ENCODE measurements at places on chromosomes 5 and 9. TPM values are rescaled to one million over a fixed set of nuclear protein-coding genes. Genes with fewer than 3 reads are reported as not detected.

DNA sequence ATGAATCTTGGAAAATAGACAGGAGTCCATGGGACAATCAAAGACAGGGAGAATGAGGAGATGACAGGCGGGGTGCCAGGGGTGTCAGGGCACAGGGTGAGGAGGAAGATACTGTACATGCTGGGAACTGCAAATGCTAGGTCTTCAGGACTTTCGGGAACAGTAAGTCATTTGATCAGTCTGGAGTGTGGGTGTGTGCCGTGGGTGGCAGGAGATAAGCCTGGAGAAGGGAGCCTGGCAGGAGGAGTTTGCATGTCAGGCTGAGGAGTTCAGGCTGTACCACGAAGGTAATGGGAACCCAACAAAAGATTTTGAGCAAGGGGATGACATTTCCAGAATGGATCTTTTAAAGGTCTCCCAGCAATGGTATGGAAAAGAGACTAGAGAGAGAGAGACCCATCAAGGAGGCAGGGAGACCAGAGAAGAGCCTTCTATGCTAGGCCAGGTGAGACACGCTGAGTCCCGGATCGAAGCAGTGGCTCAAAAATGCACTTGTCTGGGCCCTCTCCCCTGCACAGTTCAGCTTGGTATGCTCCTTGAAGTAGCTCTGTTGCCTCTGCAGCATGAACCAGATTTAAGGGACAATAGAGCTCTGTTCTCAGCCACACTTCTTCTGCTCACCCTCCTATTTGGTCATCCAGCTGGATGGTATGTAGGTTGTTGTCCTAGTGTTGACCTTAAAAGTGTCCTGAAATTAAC, 77.0 kb upstream of the FER start:
- no peak overlapping the region for H3K4me3 ChIP-seq
- no peaks in the 10 kb centered on the region for H3K4me1 ChIP-seq
- H3K27me3 ChIP-seq = no peaks in the 10 kb centered on the region
- no peak for DNase-seq
- H3K36me3 ChIP-seq = no peaks in the 10 kb centered on the region

- H3K27ac ChIP-seq = no peak overlapping the region
- DNase-seq = no peak
- H3K4me1 ChIP-seq = no peaks in the 10 kb centered on the region
- H3K36me3 ChIP-seq = no peaks in the 10 kb centered on the region
- H3K4me3 ChIP-seq = no peak overlapping the region
Observed at GRCh38 chr5:173494446-173494845, 122.0 kb downstream of the BOD1 start.

- no peaks in the 10 kb centered on the region for H3K36me3 ChIP-seq
- DNase-seq = peak; percentile 29
- peak overlapping the region; percentile 63 for H3K27ac ChIP-seq
- H3K4me3 ChIP-seq = no peak overlapping the region
Observed at GRCh38 chr9:92035687-92036410, 79.4 kb downstream of the SPTLC1 start.

The CATSPER3 gene
- 0.82 TPM for total RNA-seq

The PCDHAC1 gene
- total RNA-seq = 0.11 TPM

- no peak for DNase-seq
- H3K27ac ChIP-seq = no peak overlapping the region
- H3K36me3 ChIP-seq = no peaks in the 10 kb centered on the region
- no peaks in the 10 kb centered on the region for H3K4me1 ChIP-seq
- no peak overlapping the region for H3K4me3 ChIP-seq
Observed at GRCh38 chr5:157352756-157353340, 86.9 kb downstream of the CYFIP2 start.

GRCh38 chr9:120151806-120152205, 428.2 kb downstream of the CDK5RAP2 start:
- no peak for DNase-seq
- no peak overlapping the region for H3K27ac ChIP-seq
- no peak overlapping the region for H3K4me3 ChIP-seq
- no peaks in the 10 kb centered on the region for H3K27me3 ChIP-seq

DNA sequence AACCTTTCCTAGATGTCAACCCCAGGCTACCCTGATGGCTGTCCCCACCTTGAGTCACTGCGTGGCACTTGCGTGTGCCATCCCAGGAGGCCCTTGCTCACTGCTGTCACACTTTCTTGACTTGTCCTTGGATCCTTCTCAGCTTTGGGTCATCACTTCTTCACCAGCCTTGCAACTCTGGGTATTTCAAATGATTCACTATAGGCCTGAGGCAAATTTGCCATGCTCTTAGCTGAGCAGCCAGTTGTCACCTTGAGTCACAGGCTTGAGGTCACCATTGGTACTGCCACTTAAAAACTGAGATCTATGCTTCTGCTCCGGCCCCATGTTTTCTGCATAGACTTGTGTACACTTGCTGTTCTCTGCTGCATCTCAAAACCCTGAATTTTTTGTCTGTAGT, 84.7 kb downstream of the BASP1 start:
- no peak overlapping the region for H3K4me3 ChIP-seq
- H3K27me3 ChIP-seq = no peaks in the 10 kb centered on the region
- H3K4me1 ChIP-seq = no peaks in the 10 kb centered on the region
- DNase-seq = no peak

The POLR3G gene
- 1.7 TPM for total RNA-seq

The FGF18 gene
- total RNA-seq = 0.35 TPM

GRCh38 chr5:17925276-17925675, 291.0 kb downstream of the TAF11L14 start:
- no peaks in the 10 kb centered on the region for H3K27me3 ChIP-seq
- no peak for DNase-seq
- H3K4me1 ChIP-seq = no peaks in the 10 kb centered on the region
- no peak overlapping the region for H3K4me3 ChIP-seq

The SPINK6 gene
- total RNA-seq = 0.45 TPM

DNA sequence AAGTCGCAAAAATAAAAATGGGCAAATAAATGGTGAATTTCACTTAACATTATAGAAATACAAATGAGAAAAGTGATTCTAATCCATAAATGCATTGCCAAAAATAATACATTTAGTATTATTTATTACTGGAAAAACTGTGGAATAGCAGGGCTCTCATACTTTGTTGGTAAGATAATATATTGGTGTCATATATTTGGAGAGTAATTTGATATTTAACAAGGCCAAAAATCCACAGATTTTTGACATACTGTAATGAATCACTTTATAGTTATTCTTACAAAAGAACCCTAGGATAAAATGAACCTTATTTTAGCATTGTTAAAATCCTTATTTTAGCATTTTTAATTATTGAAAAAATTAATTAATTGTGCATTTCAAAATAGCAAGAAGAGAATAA, 397.2 kb upstream of the DAB2 start:
- DNase-seq = no peak
- H3K4me3 ChIP-seq = no peak overlapping the region
- no peaks in the 10 kb centered on the region for H3K36me3 ChIP-seq
- H3K27me3 ChIP-seq = no peaks in the 10 kb centered on the region
- H3K27ac ChIP-seq = no peak overlapping the region
- no peaks in the 10 kb centered on the region for H3K4me1 ChIP-seq

DNA sequence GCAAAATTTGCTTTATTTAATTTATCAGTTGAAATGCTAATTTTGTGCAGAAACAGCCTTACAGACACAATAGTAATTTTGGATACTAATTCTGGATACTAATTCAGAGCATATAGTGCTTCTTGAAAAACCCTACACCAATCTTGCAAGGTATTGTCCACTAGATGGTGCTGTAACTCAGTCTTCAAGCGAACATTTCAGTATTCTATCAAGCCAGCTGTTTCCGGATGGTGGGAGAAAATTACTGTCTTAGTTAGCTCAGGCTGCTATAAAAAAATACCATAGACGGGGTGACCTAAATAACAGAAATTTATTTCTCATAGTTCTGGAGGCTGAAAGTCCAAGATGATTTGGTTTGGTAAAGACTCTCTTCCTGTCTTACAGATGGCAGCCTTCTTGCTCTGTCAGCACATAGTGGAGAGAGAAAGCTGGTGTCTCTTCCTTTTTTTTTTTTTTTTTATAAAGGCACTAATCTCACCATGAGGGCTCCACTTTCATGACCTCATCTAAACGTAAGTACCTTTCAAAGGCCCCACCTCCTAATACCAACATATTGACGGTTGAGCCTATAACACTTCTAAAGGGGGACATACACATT, 1306.5 kb upstream of the CDH9 start:
- H3K36me3 ChIP-seq = no peaks in the 10 kb centered on the region
- no peak overlapping the region for H3K27ac ChIP-seq
- DNase-seq = no peak
- no peak overlapping the region for H3K4me3 ChIP-seq

GRCh38 chr5:58255970-58256369, 203.9 kb downstream of the PLK2 start:
- no peak overlapping the region for H3K27ac ChIP-seq
- no peaks in the 10 kb centered on the region for H3K36me3 ChIP-seq
- DNase-seq = no peak
- no peak overlapping the region for H3K4me3 ChIP-seq
- H3K4me1 ChIP-seq = no peaks in the 10 kb centered on the region

The GDF9 gene
- total RNA-seq = 0.69 TPM

- H3K36me3 ChIP-seq = no peaks in the 10 kb centered on the region
- peaks cover 6% of the 10 kb centered on the region for H3K4me1 ChIP-seq
- H3K27ac ChIP-seq = peak overlapping the region; percentile 99
Observed at GRCh38 chr9:2018764-2019558, 3.8 kb downstream of the SMARCA2 start.

GRCh38 chr5:113524927-113525326, 11.4 kb downstream of the YTHDC2 start:
- peak overlapping the region; percentile 14 for H3K27ac ChIP-seq
- H3K36me3 ChIP-seq = no peaks in the 10 kb centered on the region
- no peaks in the 10 kb centered on the region for H3K27me3 ChIP-seq
- no peaks in the 10 kb centered on the region for H3K4me1 ChIP-seq
- no peak overlapping the region for H3K4me3 ChIP-seq

The TEK gene
- total RNA-seq = 1.6 TPM

The LRRC70 gene
- 1.0 TPM for total RNA-seq

DNA sequence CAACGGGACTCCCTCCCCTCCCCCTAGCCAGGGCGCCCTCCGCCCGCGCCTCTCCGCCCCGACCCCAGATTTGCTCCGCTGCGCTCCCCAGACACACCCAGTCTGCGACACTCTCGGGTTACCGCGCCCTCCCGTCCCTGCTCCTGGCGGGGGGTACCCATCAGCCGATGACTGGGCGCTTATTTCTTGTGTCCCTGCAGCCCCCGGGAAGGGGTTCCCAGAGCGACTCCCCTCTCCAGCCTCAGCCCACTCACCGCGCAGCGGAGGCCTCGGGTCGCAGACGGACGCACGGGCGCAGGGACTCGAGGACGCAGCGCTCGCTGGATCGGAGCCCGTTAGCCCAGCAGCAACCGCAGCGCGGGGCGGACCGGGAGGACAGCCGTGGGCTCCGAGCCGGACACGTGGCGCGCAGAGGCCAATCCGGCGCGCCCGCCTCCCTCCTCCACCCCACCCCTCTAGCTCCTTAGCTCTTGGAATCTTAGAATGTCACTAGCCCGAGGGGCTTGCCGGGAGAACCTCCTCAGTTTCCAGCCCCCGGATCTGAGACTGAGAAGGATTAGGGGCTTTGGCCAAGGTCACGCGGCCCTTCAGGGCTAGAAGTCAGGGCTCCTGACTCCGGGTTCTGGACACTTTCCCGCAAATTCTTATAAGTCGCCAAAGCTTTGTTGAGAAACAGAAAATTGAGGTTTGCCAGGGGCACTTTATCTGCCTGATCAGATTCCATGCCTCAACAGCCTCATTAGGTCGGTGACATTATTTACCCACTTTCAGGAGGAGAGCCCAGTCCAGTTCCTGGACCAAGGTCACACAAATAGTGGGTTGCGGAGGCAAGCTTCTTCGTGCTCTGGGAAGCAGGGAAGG, at the start of gene ANXA6:
ANXA6 (minus strand) TSS at position 354 of the 861 bp plus-strand sequence. CDS start 9,878 bp downstream, outside the sequence.
- DNase-seq = peak; percentile 78
- H3K27me3 ChIP-seq = no peaks in the 10 kb centered on the region
- no peaks in the 10 kb centered on the region for H3K4me1 ChIP-seq
- H3K4me3 ChIP-seq = peak within 1 kb of the TSS; percentile 64
- H3K27ac ChIP-seq = peak within 1 kb of the TSS; percentile 76

DNA sequence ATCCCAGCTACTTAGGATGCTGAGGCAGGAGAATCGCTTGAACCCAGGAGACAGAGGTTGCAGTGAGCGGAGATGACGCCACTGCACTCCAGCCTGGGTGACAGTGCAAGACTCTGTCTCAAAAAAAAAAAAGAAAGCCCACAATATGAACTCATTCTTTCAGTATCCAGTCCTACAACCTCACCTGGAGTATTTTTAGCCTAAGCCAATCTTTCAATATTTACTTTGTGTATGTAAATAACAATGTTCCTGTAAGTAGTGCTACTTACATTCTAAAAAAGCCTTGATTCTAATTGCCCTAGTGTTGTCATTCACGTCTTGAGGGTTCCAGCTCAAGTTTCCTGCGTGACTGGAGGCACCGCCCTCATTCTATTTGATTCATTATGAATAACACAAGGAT, 62.0 kb downstream of the BHMT start:
- DNase-seq = no peak
- H3K27me3 ChIP-seq = no peaks in the 10 kb centered on the region
- H3K27ac ChIP-seq = no peak overlapping the region
- H3K36me3 ChIP-seq = no peaks in the 10 kb centered on the region
- H3K4me1 ChIP-seq = no peaks in the 10 kb centered on the region

Data from colonic mucosa (tissue), 4 donors.